Activated naive CD8-positive, alpha-beta T cell treated with anti-CD3 and anti-CD28 coated beads, Interleukin-2, amount 10 ng/mL, durations not matched to agents 7 days and 5 days (primary cell): ENCODE measurements at places on chromosomes 7 and 10. TPM values are rescaled to one million over a fixed set of nuclear protein-coding genes. Genes with fewer than 3 reads are reported as not detected.

DNA sequence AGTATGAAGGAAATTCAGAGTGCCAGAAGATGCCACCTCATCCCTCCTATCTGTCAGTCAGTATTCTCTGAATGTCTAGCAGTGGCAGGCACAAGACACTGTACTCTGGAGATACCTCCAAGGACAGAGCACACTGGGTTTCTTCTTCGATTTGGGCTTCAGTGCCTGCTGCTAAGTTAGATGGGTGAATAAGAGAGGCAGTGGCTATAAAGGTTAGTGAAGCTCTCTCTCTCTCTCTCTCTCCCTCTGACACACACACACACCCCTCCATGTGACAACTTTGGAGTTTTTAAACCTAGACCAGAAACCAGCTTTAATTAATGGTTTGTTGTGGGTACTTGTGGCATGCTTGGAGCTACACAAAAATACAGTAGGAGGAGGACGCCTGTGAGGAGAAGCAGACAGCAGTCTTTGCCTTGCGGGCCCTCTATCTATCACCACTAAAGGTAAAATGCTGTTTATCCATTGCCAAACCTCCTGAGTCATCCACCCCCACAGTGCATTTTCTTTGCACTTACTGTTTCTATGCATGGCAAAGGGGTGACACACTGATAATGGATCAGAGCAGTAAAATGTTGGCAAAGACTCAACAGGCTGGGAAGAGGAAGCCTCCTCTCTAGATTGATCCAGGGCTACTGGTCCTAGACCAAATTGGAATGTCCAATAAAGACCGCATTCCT lies 102.5 kb downstream of the TRIL start:
- H3K36me3 ChIP-seq = no peaks in the 10 kb centered on the region
- H3K27ac ChIP-seq = no peak overlapping the region
- H3K4me3 ChIP-seq = no peak overlapping the region
- H3K27me3 ChIP-seq = peaks cover 55% of the 10 kb centered on the region
- no peak for DNase-seq
- peaks cover 7% of the 10 kb centered on the region for H3K4me1 ChIP-seq

- DNase-seq = no peak
- no peak overlapping the region for H3K27ac ChIP-seq
- no peak overlapping the region for H3K4me3 ChIP-seq
These were observed 15.0 kb upstream of the CXCL12 start for GRCh38 chr10:44399659-44400451.

DNA sequence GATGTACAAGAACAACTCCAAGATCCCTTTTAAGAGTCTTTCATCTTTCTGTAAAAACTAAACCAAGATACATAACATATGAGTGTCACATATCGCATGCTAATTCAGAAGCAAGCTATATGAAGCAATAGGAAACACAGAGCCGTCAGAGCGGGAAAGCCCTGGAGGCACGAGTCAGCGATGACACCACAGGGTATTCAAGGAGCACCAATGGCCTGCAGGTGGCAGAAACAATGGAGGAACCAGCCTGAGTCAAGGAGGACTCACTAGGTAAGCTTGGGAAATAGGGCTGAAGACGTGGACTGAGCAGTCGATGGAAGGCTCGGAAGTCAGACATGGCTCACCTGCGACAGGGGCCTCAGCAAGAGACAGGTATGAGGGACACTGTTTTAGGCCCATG lies 214.4 kb downstream of the FAM107B start:
- peak overlapping the region; percentile 79 for H3K27ac ChIP-seq
- DNase-seq = no peak
- H3K4me1 ChIP-seq = peaks cover 84% of the 10 kb centered on the region
- peak overlapping the region; percentile 39 for H3K4me3 ChIP-seq
- H3K36me3 ChIP-seq = peaks cover 26% of the 10 kb centered on the region

GRCh38 chr7:78039790-78040776 lies 241.5 kb downstream of the PHTF2 start:
- H3K27me3 ChIP-seq = peaks cover 20% of the 10 kb centered on the region
- no peak overlapping the region for H3K27ac ChIP-seq
- no peak overlapping the region for H3K4me3 ChIP-seq
- H3K36me3 ChIP-seq = no peaks in the 10 kb centered on the region

The KIAA1549 gene
- total RNA-seq = 1.1 TPM
